ENCODE measurements at places on chromosomes 5 and 9.

- peak; percentile 68 for DNase-seq
Observed at GRCh38 chr9:137049544-137050449, 3.8 kb upstream of the NPDC1 start.

DNA sequence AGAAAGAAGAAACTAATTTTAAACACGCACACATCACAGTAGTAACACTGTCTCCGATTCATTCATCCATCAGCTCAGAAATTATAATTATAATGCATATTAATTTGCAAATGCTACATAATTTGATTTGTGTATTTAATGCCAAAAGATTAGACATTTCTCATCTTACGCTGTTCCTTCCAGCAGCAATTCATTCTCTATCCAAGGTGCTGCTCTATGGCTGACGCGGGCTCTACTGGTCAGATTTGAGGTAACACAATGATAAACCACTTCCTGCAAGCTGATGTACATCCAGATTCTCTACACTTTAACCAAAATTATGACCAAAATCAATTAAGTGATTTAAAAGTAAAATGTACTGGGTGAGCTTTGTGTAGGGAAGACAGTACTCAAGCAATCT is 77.9 kb upstream of the ICE1 start:
- DNase-seq: no peak

- no peak for DNase-seq
Observed at GRCh38 chr9:96661711-96662110, 6.6 kb upstream of the PRXL2C start.

DNA sequence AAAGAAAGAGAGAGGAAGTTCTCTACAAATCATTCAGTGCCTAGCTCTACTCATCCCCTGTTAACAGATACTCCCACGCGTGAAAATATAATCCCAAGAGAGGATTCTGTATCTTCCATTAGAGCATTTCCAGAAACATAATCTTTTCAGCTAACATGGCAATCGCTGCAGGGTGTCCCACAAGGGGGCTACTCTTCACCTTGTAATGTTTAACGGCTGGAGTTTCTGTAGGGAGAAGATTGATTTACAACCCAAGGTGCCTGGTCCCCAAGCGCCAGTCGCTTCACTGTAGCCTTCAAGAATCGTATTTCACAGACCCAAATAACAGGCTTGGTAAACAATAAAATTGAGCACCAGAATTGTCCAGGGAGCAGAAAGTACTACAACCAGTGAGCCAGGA is 318.7 kb downstream of the TLE1 start:
- no peak for DNase-seq

DNA sequence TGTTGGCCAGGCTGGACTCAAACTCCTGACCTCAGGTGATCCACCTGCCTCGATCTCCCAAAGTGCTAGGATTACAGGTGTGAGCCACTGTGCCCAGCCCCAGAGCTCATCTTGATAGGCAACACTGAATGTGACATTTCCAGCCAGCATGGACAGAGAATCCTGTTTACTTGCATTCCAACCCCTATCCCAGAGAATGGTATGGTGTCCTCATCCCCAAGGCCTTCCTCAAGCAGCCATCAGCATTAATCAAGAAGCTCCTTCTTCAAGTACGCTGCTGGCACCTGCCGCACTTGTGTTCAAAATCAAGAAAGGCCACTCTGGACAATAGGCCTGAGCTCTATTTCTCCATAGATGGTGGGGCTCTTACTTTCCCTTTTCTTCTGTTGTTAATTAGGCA is 40.2 kb downstream of the STARD4 start:
- DNase-seq: no peak
